ENCODE measurements at places on chromosomes 5 and 9.

- DNase-seq, result no peak
Observed at GRCh38 chr5:126818736-126819135, 41.8 kb downstream of the LMNB1 start.

DNA sequence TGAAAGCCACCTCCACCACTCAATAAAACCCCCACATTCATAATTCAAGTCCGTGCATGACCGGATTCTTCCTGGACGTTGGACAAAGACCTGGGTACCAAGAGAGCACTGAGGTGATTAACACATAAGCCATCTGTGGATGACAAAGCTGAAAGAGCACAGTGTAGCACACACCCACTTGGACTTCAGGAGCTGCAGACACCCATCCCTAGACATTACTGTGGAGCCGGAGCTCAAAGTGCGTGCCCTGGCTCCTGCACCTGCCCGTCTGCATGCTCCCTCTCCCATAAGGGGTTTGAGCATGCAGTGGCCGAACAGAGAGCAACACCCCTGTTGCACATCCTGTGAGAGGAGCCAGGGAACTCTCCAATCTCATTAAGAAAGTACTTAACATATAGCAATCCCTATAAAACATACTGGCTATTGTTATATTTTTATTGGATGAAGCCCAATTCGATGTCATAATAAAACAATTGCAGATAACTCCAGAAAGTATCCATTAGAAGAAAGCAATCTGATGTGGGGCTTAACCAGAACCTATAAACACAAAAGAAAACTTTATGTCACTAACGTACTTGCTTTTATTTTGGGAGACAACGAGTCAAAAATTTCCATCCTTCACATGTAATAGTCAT, 1174.2 kb upstream of the C9orf72 start:
- DNase-seq, result no peak

DNA sequence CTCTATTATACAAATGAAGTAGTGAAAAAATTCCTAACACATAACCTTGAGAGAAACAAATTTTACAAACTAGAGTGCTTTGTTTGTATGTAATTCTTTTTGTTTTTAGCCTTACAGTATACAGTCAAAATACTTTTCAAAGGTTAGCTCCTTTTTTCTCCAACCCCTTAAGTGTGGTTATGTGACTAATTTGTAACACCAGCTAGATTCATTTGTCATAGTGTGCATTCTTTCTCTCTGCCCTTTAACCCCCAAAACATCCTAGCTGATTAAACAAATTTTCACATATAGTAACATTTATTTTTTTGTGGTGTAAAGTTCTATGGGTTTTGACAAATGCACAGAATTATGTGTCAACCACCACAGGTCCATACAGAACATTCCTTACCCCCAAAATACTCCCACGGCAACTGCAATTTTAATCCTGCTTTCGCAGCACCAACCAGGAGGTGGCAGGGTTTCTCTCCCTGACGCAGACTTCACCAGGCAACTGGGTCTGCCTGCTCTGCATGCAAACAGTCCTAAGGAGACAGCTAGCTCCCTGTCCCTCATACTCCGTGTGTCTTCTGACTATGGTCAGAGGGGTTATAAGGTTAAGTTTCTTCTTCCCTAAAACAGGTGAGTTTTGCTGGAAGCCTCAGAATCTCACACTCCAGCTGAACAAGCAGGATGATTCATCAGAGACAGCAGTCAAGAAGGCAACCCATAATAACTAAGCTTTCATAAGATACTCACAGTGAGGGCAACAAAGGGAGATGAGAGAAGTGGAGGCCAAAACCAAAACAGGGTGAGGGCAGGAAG, 44.5 kb upstream of the NR5A1 start:
- peak; percentile 77 for DNase-seq

DNA sequence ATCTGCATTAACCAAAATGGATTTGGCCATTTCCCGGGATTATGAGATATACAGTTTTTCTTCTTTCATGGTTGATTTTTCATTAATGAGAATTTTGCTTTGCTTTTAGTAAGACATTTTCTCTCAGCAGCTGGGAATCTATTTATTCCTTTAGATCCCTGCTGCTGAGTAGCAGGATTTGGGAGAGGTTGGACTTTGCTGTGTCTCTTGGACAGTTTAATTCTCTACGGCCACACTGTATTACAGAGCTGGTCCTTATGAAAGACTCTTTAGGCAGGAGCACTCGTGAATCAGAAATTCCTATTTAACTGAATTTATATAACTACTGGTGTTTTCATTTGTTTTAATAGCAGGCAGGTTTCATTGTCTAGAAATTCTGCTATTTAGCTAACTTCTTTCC, 1.6 kb downstream of the UNC13B start:
- no peak for DNase-seq

DNA sequence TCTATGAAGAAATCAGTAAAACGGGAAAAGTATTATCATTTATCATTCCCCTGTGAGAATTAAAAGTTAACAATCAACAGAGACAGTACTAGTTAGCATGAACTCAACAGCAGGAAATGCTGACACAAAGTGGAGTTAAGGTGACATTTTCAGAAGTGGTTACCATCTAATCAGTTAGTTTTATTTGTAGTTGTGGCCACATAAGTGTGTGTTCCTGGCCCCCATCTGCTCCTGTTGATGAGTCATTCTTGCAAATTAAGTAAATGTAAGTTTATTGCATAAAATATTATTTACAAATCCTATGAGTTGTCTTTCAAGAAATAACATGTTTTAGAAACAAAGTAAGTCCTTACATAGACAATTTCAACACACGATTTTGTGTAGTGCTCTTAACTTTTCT, 8.9 kb upstream of the BNC2 start:
- DNase-seq, result no peak

DNA sequence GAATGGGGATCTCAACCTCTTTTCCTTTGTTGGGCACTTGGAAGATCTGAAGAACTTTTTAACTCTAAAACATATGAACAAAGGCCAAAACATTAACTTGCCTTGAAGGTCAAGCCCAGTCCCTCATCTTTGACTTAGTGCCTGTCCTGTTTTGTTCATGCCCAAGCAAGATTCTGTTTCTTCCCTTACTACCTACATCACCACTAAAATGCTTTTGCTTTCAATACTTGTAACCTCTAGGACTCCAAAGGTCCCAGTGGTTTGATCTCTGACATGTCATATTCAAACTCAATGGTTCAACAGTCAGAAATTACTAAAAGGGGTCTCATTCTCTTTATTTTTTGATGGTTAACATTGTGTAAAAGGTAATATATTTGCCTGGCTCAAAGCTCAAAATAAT, 24.0 kb downstream of the GLRX start:
- DNase-seq, result no peak

DNA sequence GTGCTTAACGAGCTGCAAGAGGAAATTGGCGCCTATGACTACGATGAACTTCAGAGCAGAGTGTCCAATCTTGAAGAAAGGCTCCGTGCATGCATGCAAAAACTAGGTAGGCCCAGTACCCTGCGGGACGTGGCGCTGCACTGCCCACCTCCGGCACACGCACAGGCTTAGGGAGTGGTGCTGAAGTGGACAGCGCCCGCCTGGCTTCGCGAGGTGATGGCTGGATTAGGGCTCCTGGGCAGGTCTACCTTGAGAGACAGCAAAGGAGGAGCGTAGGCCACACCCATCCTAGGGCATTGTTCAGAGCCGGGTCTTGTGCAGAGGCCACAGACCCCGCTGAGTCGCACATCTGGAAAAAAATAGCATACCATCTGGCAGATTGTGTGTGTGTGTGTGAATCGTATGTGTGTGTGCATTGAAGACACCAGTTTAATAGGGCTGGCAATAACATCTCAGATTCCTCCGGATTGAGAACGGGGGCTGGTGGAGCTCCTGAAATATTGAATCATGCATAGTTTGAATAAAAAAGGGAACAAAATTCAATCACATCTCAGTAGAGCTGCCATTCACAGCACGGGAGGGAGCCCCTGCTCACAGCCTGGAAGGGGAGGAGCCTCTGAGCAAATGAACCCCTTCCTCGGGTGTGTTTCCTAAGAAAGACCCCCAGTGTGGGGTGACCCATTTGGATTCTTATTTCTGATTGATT, 11.1 kb downstream of the OLFM1 start:
- no peak for DNase-seq

DNA sequence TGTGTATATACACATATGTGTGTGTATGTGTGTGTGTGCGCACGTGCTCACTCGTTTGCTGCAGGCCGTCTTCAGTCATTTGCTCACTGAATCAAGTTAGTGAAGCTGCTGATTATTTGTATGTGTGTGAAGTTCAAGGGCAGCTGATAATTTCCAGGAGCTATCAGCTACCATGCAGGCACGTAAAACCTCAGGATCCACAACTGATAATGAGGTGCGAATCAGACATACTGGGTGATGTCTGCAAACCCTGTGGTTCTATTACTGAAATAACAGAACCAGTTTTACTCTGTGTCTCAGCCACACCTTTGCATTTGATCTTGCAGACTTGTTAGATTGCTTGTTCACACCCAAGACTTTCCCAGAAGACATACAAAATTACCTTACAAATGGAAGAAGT, 257.6 kb downstream of the TAF11L14 start:
- no peak for DNase-seq

DNA sequence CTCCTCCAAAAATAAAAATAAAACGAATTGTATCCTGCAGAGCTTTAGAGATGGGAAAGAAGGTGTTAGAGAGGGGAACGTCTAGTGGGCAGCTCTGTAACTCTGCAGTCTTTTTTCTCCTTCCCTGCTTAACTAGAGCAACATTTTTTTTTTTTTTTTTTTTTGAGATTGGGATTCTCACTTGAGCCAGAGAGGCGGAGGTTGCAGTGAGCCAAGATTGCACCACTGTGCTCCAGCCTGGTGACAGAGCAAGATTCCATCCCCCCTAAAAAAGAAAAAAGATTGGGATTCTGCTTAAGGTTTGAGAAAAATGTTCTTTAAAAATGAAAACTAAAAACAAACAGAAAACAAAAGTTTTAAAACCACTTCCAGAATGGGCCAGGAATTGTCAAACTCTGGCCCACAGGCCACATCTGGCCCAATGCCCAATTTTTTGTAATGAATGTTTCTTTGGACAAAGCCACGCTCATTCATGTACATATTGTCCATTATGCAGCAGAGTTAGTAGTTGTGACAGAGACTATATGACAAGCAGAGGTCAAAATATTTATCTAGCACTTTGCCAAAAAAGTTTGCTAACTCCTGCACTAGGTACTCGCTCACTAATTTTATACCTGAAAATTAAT, 98.5 kb downstream of the ZCCHC7 start:
- DNase-seq, result no peak

- no peak for DNase-seq
Observed at GRCh38 chr9:136521537-136521936, 24.3 kb downstream of the NOTCH1 start.

- no peak for DNase-seq
Observed at GRCh38 chr9:135281791-135282737, 194.6 kb downstream of the OLFM1 start.

DNA sequence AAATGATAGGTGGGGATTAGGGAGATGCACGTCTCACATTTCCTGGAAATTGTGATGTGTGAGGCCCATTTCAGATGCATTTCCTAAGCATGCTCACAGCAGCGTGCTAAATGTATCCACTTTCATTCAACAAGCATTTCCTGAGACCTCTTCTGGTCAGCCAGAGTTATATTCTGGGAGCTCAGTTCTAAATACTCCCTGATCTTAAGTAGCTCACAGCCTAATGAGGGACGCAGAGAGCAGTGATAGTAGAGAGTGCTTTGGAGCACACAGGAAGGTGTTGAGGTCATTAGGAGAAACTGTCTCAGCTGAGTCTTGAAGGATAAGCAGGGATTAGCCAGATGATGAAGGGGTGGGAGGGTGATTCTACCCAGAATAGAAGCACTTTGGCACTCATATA, 46.2 kb upstream of the FSD1L start:
- DNase-seq, result peak; percentile 39

- DNase-seq, result no peak
Observed at GRCh38 chr5:125609011-125609410, 814.2 kb upstream of the GRAMD2B start.

GRCh38 chr9:99385814-99386279, 163.8 kb downstream of the SEC61B start:
- DNase-seq, result peak; percentile 55

- peak; percentile 79 for DNase-seq
Observed at GRCh38 chr9:96875461-96876142, 21.3 kb upstream of the ZNF782 start.

DNA sequence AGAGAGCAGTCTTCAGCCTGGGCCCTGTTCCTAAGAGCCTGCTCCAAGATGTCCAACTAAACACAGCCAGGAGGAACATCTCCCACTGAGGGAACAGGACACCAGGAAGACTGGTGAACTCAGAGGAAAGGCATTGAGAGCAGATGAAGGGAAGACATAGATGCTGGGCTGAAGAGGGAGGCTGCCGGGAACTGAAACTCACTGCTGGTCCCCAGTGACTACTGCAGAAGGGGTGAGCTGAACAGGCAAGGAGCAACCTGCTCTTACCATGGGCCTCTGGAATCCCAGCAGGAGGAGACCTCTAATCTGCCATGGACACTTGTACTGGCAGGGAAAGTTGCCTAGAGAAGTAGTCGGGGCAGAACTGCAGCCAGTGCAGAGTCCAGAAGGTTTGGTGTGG, 95.7 kb downstream of the TRPM3 start:
- DNase-seq, result no peak

- peak; percentile 77 for DNase-seq
Observed at GRCh38 chr5:37721447-37721871, 118.4 kb downstream of the GDNF start.

- DNase-seq, result no peak
Observed at GRCh38 chr9:120265791-120266190, 314.2 kb downstream of the CDK5RAP2 start.

DNA sequence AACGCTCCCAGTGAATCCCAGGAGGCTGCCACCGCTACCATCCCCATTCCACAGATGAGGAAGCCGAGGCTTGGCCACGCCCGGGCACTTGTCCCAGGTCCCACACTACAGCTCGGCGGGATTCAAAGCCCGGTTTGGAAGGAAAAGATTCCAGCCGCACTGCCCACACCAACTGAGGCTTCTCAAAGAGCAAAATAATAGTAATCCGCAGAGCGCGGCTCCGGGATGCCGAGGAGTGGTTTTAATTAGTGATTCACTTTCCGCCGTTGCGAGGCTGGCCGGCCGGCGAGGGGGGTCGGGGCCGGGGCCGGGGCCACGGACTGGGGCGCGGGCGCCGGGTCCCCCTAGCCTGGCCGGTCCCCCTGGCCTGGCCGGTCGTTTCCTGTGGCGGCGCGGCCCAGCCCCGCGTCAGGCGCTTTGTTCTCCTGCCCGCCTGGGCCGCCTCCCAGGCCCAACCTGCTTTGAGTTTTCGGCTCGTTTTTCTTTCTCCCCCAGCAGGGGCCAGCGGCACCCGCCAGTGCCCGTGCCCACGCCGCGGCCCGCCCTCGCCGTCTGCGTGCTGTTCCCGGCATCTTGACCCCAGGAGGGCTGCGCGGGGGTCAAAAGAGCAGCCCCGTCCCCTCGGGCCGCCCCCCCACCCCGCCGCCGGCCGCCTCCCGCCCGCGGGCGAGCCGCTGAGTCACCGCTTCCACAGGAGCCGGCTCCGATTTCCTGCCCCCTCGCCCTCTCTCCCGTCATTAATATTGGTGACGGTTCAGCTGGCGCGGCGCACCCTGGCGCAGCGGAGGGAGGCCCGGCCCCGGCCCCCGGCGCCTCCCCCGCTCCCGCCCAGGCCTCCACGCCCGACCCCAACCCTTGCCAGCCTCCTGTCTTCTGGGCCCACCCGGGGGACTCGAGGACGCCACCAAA, 31.2 kb downstream of the FGF18 start:
- peak; percentile 86 for DNase-seq

- no peak for DNase-seq
Observed at GRCh38 chr5:160697281-160697680, 154.7 kb downstream of the ATP10B start.
